Stromal cell of bone marrow (primary cell): ENCODE measurements at places on chromosomes 11 and 22.

GRCh38 chr11:33887886-33888285 is 4.0 kb downstream of the LMO2 start:
- DNase-seq = no peak

DNA sequence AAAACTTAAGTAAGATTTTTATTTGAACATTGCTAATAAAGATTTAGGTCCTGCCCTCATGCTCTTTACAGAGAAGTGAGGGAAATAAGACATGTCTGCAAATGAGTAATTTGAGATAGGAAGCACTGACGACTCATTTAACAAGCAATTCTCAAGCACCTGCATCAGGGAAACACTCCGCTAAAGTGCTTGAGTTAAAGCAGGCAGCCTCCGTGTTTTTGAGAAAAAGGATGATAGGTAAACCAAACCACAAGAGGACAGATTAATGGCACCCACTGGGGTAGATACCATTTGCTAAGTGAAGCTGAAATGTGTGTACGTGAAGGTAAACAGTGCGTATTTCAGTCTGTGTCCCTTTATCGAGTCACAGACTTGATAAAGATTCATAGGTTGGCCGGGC is 184.6 kb upstream of the CARD18 start:
- DNase-seq = no peak

GRCh38 chr22:29830585-29830984 is 7.5 kb downstream of the ASCC2 start:
- no peak for DNase-seq

GRCh38 chr11:114075891-114076441 is 16.5 kb downstream of the ZBTB16 start:
- DNase-seq = peak; percentile 11

DNA sequence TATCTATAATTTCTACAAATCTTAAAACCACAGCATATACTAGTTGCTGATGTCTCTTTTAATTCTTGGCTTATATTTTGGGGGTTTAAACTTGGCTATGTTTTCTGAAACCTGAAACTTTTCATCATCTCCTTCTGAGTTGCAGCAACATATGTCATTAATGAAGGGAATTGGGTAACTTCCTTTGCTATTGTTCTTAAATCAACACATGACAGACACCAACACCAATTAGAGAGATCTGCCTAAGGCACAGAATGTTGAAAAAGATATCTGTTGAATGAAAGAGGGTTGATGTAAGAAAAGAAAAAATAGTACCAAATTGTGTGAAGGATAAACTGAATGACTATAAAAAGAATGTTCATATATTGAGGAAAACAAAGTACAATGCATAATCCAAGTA is 10.3 kb upstream of the GAS2 start:
- no peak for DNase-seq

- no peak for DNase-seq
Measured at GRCh38 chr11:122421702-122422101, 233.8 kb upstream of the UBASH3B start.

DNA sequence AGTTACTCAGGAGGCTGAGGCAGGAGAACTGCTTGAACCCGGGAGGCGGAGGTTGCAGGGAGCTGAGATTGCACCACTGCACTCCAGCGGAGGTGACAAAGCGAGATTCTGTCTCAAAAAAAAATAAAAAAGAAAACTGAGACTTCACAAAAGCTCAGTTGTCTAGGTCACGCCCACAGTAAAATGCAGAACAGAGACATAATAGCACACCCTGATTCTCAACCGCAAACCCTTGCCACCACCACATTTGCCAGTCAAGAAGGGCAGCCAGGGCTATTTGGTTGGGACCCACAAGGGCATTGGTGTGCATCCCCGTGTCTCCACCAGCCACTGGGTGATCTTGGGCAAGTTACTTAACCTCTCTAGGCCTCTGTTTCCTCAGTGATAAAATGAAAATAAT is 25.4 kb downstream of the CREB3L1 start:
- DNase-seq = no peak

DNA sequence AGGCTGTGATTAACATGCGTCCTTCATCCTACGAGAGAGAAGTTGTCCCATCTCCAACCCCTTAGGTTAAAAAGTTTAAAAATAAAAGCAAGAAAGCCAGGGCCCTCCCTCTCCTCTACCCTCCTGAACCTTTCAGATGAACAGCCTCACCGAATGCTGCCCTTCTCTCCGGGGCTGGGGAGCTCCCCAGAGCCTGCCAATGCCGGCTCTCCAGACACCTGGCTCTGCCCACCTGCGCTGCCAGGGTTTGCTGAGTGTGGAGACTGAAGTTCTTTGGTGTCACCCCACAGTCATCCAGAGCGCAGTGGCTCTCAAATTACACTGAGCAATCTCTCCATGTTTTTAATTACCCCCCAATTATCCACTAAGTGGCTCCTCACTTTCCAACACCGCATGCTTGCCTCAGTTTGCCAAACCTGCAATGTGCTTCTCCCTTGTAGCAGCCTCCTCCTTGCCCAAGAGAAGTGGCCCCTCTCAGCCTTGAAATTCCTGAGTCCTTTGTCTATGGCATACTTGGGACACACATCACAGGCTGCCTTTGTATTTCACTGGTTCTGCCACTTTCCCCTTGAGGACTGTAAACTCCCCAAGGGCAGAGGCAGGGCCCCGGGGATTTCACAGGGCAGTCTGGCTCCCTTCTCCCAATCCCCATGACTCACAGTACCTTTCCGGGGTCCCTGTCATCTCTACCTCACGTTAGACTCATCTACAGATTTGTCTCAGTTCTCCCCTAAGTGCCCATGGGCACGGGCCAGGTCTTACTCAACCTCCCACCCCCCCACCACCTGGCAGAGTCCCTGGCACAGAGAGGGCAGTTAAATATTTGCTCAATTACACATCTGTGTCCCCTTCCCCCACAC is 2.0 kb downstream of the MYH9 start:
- DNase-seq = no peak

DNA sequence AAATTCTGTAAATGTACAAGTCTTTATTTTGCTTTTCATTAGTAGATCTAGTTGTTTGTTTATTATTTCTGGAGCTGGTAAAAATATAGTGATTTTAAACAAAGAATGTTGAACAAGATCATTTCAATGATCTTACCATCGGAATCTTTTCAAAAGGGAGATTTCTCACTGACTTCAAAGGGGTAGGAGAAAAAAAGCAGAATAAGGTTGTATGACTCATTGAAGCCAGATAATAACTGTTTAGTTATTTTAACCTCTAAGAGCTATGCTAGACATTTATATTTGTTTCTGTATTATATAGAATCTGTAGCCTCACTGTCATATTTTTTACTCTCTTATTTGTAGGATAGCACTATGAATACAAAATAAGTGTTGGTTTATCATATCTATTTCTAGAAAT is 8.1 kb upstream of the PDE3B start:
- DNase-seq = no peak

GRCh38 chr11:115776916-115777315 is 272.7 kb upstream of the CADM1 start:
- DNase-seq = no peak

GRCh38 chr22:21764038-21764804 is 28.6 kb upstream of the YPEL1 start:
- DNase-seq = no peak

- peak; percentile 72 for DNase-seq
Measured at GRCh38 chr11:12139144-12139881, 28.9 kb downstream of the MICAL2 start.

GRCh38 chr11:94705891-94706615 is 62.1 kb upstream of the AMOTL1 start:
- DNase-seq = peak; percentile 18

- DNase-seq = no peak
Measured at GRCh38 chr22:33891992-33892391, 28.3 kb downstream of the LARGE1 start.
